ENCODE measurements at places on chromosomes 16 and 17. TPM values are rescaled to one million over a fixed set of nuclear protein-coding genes. Genes with fewer than 3 reads are reported as not detected.
A peak's percentile ranks its signal among the peaks of the same experiment; 100 is the strongest.

GRCh38 chr17:1490643-1491442 lies 1.6 kb downstream of the MYO1C start:
- H3K27me3 ChIP-seq: peaks cover 45% of the 10 kb centered on the region
- H3K36me3 ChIP-seq: no peaks in the 10 kb centered on the region
- no peak overlapping the region for H3K27ac ChIP-seq
- peak; percentile 80 for DNase-seq

Gene PRSS33
- 1.4 TPM for total RNA-seq

DNA sequence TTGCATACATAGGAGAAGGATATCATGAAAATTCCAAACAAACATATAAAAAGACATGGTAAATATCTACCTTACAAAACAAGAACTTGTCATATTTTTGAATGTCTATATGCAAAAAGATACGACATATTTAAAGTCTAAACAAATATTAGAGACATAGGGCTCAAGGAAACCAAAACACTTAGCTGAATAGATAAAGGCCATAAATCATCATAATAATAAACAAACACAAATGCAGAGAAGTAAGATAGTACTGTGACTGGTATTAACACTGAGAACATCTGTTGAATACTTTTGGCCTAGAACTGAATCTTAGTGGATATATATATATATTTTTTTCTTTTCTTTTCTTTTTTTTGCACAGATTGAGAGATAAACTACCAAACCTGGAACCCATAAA lies 435.8 kb downstream of the KCNJ18 start:
- H3K36me3 ChIP-seq: no peaks in the 10 kb centered on the region
- H3K4me3 ChIP-seq: no peak overlapping the region
- H3K27ac ChIP-seq: no peak overlapping the region
- peaks cover 4% of the 10 kb centered on the region for H3K4me1 ChIP-seq

DNA sequence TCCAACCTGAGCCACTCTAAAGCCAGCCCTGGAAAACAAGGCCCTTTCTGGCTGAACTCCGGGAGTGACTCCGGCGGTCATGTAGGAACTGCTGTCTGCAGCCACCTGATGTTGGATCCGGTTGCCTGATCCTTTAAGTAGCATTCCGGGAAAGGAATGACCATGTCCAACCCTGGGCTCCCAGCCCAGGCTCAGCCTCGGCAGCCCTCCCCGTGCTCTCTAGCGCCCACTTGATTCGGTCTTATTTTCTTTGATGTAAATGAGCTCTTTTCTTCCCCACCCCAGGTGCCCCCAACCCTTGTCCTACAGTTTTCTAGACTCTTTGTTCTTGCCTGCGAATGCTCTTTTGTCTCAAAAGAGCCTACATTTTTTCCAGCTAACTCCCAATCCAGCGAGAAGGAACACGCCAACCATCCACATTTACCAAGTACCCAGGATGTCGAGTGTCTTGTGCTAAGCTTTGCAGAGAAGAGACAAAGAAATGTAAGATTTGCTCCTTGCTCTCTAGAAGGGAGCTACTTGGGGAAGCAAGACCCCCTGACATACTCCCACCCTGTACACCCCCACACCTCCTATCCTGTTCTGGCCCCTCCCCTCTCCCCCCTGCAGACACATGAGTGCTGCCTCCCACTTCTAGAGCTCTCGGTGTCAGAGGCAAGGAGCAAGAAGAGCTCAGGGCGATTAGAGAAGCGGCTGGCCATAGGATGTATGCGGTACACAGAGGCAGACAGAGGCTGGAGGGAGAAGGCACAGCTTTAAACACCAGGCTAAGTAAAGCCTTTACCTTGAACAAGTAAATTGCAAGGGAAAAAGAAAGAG lies 53.8 kb downstream of the COG7 start:
- peak overlapping the region; percentile 35 for H3K4me3 ChIP-seq
- H3K27me3 ChIP-seq: no peaks in the 10 kb centered on the region
- peak; percentile 93 for DNase-seq

- no peak overlapping the region for H3K27ac ChIP-seq
- H3K36me3 ChIP-seq: no peaks in the 10 kb centered on the region
- DNase-seq: no peak
- H3K4me3 ChIP-seq: no peak overlapping the region
- peaks cover 7% of the 10 kb centered on the region for H3K4me1 ChIP-seq
Observed at GRCh38 chr17:49681106-49681979, 3.4 kb upstream of the SPOP start.

- H3K27me3 ChIP-seq: no peaks in the 10 kb centered on the region
- H3K36me3 ChIP-seq: no peaks in the 10 kb centered on the region
- no peak overlapping the region for H3K4me3 ChIP-seq
- H3K27ac ChIP-seq: no peak overlapping the region
Observed at GRCh38 chr17:67076290-67076689, 31.9 kb downstream of the CACNG1 start.

GRCh38 chr17:38508954-38509771 lies 80.9 kb downstream of the ARHGAP23 start:
- H3K27me3 ChIP-seq: peaks cover 21% of the 10 kb centered on the region
- peak; percentile 99 for DNase-seq
- peak overlapping the region; percentile 61 for H3K4me3 ChIP-seq

DNA sequence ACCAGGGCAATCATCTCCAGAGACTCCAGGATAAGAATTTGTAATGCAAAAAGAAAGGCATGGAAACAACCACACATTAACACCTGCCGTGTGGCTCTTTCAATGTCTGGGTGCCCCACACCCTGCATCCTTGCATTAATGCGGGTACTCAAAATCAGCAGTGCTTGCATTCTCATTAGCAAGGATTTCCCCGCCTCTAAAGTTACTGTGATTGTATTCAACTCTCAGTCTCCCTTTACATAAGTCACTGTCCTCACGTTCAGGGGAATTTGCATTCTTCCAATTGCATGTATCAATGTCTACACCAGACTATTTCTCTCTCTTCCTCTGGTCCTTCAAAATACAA lies 324.3 kb downstream of the FOXL1 start:
- H3K27ac ChIP-seq: no peak overlapping the region
- H3K4me3 ChIP-seq: no peak overlapping the region
- no peaks in the 10 kb centered on the region for H3K27me3 ChIP-seq
- H3K4me1 ChIP-seq: no peaks in the 10 kb centered on the region

GRCh38 chr17:8455665-8456209 lies 20.1 kb downstream of the NDEL1 start:
- DNase-seq: no peak
- no peak overlapping the region for H3K27ac ChIP-seq
- H3K36me3 ChIP-seq: peaks cover 26% of the 10 kb centered on the region
- H3K4me1 ChIP-seq: no peaks in the 10 kb centered on the region
